ENCODE measurements at places on chromosomes 3 and 15. TPM values are rescaled to one million over a fixed set of nuclear protein-coding genes. Genes with fewer than 3 reads are reported as not detected.

Gene INSYN1
- total RNA-seq = not detected

DNA sequence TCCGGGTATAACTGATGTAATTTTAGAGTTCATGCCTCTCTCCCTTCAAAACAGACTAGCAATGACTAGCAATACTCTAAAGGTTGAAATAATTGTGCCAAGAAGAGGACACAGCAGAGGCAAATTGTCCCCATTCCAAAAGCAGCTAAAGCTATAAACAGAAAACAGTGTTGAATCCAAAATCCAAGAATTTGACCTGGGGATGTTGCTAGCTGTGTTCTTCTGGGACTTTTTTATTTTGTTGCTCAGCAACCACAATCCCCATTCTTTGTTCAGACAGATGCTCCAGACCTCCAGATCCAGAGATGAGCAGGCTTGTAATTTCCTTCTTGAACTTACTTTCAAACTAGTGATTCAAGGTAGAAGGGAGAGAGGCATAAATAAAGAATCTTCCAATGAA, 191.5 kb downstream of the FOXB1 start:
- peaks cover 3% of the 10 kb centered on the region for H3K4me1 ChIP-seq
- DNase-seq = no peak
- H3K36me3 ChIP-seq = no peaks in the 10 kb centered on the region

DNA sequence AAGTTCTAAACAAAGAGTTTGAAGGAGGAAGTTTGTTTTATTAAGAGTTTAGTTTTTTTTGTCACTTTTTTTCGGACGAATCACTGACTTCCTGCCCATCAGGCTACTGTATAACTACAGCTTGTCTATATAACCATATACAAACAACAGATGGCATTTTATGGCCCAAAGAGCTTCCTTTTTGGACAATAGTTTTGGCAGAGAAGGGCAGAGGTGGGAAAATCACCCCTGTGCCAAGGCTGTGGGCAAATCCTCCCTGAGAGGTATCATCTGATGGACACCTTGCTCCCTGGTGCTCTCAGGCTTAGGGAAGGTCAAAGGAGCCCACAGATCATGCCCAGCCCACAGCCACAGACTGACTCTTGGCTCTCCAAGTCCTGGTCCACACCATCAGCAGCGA, 113.4 kb downstream of the OXNAD1 start:
- H3K27me3 ChIP-seq = no peaks in the 10 kb centered on the region
- peak overlapping the region; percentile 82 for H3K27ac ChIP-seq
- DNase-seq = no peak
- H3K4me3 ChIP-seq = no peak overlapping the region
- peaks cover 70% of the 10 kb centered on the region for H3K36me3 ChIP-seq

Gene PPM1L
- total RNA-seq = 3.8 TPM

Gene ARIH1
- total RNA-seq = 165 TPM

GRCh38 chr3:5068531-5069050, 53.5 kb upstream of the ARL8B start:
- H3K4me1 ChIP-seq = no peaks in the 10 kb centered on the region
- DNase-seq = no peak
- H3K4me3 ChIP-seq = no peak overlapping the region
- no peak overlapping the region for H3K27ac ChIP-seq

- H3K36me3 ChIP-seq = no peaks in the 10 kb centered on the region
- peaks cover 27% of the 10 kb centered on the region for H3K27me3 ChIP-seq
- no peaks in the 10 kb centered on the region for H3K4me1 ChIP-seq
- H3K4me3 ChIP-seq = no peak overlapping the region
- DNase-seq = no peak
Measured at GRCh38 chr15:58043192-58043903, 22.2 kb downstream of the ALDH1A2 start.

Gene WNT7A
- total RNA-seq = 1.5 TPM

DNA sequence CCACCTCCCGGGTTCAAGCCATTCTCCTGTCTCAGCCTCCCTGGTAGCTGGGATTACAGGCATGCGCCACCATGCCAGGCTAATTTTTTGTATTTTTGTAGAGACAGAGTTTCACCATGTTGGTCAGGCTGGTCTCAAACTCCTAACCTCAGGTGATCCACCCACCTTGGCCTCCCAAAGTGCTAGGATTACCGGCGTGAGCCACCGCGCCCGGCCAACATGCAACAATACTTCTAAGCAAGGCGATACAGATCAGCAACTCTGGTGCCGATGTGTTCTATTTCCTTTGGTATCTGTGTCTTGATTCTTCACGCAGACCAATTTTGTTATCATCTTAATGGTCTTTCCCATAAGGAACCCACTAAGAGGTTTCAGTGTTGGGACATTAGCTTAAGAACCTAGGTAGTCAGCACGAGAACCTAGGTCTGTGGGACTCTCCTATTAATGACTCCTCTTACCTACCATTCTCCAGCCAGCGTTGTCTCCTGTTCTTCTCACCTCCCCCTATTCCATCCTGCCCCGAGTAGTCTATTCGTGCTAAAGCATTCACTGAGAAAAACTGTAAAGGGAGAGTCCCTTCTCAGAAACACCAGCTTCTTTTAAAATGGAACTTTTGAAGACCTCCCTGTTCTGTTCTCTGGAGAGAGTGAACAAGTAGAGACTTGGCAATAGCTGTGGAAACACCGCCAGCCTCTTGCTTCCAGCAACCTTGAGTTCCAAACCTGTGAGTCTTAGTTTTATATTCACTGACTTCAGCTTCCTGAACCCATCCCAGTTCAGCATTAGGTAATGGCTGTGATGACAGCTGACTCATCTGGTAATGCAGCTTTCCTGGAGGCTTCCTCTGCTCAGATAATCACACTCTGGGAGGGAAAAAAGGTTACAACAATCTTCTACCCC, 61.2 kb downstream of the TSC22D2 start:
- H3K4me3 ChIP-seq = no peak overlapping the region
- no peak for DNase-seq
- H3K4me1 ChIP-seq = no peaks in the 10 kb centered on the region
- no peaks in the 10 kb centered on the region for H3K27me3 ChIP-seq
- no peaks in the 10 kb centered on the region for H3K36me3 ChIP-seq
